ENCODE measurements at places on chromosomes 6 and 20.

- peak; percentile 35 for DNase-seq
Observed at GRCh38 chr20:41095110-41095969, 42.0 kb upstream of the PLCG1 start.

DNA sequence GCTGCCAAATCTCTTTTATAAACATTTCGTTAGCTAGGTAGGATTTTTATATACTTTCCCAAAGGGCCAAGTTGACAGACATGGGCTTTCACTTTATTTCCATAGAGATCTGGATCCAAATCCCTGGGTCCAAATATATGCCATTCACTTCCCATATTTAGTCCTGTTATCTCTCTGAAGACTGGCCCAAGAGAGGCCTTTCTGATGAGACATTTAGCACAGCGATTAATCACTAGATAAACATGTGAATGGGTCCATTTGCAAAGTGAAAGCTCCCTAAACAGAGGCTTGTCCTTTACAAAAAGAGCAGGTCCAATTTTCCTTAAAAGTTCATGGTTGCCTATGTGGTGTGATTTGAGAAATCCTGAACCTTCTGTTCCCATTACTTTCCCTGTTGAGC lies 132.6 kb downstream of the TRMT11 start:
- DNase-seq = no peak

GRCh38 chr20:22931653-22932608 lies 103.2 kb upstream of the SSTR4 start:
- no peak for DNase-seq

DNA sequence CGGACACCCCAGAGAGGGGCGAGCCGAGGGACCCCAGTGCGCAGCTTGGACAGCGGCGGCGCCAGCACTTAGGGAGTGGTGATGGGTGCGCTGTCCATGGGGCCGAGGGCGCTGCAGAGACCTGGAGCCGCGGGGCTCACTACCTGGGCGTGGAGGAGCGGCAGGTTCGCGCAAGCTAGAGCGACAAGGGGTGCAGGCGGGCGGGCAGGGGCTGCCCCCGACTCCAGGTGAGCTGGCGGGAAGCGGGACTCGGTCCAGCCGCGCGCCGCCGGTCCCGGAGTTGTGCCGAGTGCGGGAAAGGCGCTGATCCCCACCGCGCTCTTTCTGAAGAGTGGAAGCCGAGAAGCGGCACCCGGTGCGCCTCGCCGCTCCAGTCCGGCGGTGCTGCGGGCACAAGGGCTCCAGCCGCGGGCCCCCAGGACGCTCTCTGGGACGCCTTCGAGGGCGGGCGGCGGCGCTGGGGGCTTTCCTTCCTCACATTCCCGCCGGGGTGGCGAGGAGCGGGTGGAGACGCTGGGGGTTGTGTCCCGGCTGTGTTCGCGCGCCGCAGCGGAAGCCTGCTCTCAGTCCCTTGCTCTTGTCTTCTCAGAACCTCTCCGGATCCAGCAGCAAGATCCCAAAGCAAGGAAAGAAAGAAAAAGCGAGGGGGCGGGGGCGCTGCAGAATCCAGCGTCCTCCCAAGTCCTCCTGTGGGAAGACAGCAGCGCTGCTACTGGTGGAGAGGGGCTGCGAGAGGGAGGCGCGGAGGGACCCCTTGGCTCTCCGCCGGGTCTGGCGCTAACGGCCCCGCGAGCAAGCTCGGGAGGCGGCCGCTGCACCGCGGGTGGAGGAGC lies at the start of gene B3GAT2:
TSS of gene B3GAT2 (minus strand) at position 610 of the 833 bp plus-strand sequence. CDS start 631 bp downstream, outside the sequence.
- DNase-seq = no peak

- DNase-seq = no peak
Observed at GRCh38 chr6:152750694-152751093, at the start of gene VIP. Gene VIP, plus strand, starts transcription at chr6:152750797. Its CDS starts 1,381 bp downstream, at chr6:152752178.

GRCh38 chr20:47878601-47879027 lies 93.3 kb upstream of the SULF2 start:
- no peak for DNase-seq

- DNase-seq = no peak
Observed at GRCh38 chr6:6872459-6873344, 235.1 kb upstream of the RREB1 start.

GRCh38 chr6:166910601-166911000 lies 45.7 kb downstream of the RNASET2 start:
- no peak for DNase-seq

GRCh38 chr6:110095935-110096334 lies 83.5 kb downstream of the WASF1 start:
- no peak for DNase-seq

GRCh38 chr6:126372626-126373025 lies 32.7 kb downstream of the CENPW start:
- no peak for DNase-seq

GRCh38 chr6:33297406-33297955 lies 1.3 kb downstream of the RGL2 start:
- no peak for DNase-seq

DNA sequence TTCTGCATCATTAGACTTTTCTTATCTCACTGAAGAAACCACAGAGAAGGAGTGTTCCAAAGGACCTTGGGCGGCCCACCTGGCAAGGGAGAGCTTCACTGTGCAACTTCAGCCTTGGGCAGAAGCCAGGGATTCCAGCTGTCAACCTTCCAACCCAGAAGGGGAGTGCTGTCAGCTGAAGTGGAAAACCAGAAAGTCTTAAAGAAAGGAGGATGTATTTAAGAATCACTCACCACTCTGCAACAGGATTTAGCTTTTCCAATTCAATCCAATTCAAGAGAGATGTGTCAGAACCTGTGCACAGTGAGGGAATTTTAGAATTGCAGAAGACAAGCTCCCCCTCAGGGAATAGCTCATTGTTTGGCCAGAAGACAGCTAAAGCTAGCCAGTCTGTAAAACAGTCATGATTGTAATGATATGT lies 553.7 kb downstream of the CD83 start:
- no peak for DNase-seq

DNA sequence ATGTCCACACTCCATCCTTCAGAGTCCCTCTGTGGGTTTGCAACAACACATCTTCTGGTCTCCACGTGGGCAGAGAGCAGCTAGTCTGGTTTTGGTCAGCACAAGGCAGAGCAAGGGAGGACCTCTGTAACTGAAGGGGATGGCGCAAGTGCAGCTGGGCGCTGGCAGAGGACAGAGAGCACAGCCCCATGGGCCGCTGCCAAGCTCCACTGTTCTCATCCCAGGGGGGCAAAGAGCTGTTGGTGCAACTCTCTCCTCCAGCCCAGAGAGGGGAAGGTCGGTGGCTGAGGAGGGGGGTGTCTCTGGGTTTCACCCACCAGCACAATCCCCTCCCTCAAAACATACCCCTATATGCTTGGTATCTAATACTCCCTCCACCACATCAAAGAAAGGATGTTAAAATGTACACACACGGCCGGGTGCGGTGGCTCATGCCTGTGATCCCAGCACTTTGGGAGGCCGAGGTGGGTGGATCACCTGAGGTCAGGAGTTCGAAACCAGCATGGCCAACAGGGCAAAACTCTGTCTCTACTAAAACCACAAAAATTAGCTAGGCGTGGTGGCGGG lies 9.1 kb downstream of the ATP9A start:
- no peak for DNase-seq

DNA sequence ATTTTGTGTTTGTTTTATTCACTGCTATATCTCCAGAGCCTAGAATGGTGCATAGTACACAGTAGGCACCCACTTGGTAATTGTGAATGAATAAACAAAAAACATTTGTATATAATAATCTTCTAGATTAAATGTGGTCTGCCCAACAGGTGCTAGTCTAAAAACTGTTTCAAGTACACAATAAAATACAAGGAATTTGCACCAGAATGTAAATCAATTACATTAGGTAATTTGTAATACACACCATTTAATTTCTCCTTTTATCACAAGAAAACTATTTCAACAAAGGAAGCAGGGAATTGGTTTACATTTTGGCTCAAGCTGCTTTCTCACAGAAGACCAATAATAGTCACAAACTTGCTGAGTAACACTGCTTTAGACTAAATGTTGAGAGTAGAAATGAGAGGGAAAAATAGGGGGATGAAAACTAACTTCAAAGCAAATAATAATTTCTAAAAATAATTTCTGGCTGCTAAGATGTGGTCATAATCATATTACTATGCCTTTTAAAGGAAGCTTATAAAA lies 22.1 kb downstream of the RUNX2 start:
- DNase-seq = no peak

DNA sequence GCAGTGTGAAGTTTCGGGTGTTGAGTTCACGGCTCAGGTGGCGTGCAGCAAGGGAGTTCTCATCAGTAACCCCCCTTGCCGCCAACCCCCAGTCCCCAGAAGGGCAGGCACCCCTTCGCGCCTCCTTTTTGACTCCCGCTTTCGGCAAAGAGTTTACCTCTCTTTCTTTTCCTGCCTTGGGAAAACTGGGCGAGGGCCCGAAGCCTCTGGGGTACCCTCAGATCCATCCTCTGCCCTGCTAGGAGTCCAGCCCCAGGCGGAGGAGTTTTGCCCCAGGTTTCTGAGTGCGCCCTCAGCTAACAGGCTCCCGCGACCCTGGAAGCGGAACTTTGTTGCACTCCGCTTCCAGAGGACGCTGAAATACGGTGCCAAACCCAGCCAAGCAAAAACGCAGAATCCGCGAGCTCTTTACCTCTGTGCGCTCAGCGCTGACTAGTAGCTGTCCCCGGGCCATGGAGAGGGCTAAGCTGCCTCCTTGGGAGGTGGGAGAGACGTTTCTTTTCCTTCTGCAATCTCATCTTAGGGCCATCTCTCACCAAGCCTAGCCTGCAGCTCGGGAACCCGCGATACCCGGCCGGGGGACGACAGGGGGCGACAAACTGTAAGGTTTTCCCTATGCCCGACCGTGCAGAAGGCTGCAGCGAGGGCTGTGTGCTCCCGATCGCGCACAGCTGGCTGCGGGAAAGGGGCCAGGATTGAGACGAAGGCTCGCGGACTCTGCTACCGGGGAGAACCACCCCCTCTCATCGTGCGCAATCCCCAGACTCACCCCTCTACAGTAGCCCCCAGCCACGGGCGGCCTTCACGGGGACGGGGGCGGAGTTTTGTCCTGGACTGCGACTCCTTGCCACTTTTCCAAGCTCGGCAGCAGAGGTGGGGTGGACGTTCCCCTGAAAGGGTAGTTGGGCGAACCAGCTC lies 2.7 kb upstream of the PAX1 start:
- DNase-seq = no peak

DNA sequence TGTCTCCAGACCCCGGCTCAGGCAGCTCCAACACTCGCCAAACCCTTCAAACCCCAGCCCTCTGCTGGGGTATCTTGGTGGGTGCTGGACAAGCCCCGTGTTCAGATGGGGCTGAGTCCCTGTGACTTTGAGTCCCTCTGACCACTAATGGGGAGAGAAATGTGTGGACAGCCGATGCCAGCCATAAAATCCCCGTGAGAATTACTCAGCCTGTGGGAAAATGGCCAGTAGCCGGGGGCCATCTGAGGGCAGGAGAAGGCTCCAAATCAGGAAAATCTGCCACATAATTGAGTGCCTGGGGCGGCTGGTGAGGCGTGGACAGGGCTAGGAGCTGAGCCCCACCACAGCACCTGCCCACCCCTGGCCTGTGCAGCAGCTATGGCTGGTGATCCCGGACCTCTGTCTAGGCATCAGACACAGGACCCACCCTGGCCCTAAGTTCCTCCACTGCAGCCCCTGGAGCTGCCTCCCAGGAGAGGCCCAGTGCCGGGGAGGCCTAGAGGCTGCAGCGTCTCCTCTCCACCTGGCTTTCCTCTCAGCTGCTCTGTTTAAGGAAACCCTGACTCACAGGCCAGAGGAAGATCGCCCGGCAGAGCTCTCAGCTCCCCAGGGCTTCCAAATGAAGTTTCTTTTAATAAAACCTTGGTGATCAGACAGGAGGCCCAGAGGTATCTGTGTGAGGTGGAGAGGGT lies 53.7 kb upstream of the SLCO4A1 start:
- no peak for DNase-seq

DNA sequence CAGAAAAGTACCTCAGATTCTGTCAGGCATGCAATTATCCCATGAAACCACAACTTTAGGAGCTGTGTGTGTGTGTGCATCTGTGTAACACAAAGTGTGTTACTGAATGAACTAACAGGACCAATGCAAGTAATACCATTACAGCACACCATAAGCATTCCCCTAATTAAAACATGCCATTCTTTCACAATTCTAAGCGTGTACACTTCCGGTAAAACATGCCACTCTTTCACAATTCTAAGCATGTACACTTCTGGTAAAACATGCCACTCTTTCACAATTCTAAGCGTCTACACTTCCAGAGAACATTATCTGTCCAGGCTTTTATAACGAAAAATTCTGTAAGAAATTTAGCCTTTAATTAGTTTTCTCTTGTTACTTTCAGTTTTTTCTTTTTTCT lies 238.2 kb downstream of the GMDS start:
- DNase-seq = no peak

DNA sequence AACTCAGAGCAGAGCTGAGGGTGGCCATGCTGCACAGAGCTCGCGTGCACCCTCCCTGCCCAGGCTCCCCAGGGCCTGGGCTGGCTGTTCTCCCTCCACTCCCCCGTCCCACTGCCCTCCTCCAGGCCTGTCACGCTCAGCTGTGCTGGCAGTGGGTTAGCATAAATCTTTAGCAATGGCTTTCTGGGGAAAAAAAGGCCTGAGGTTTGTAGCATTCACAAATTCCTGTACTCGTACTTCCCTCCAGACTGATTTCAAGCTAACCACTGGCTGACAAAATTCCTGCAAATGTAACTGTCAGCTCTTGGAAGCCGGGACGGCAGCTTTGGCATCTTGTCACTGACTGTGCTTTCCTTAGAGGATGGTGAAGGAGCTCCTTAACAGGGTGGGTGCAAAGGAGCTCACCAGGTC lies 22.3 kb upstream of the SMOC2 start:
- no peak for DNase-seq

GRCh38 chr6:15781890-15782289 lies 119.1 kb upstream of the DTNBP1 start:
- DNase-seq = no peak

DNA sequence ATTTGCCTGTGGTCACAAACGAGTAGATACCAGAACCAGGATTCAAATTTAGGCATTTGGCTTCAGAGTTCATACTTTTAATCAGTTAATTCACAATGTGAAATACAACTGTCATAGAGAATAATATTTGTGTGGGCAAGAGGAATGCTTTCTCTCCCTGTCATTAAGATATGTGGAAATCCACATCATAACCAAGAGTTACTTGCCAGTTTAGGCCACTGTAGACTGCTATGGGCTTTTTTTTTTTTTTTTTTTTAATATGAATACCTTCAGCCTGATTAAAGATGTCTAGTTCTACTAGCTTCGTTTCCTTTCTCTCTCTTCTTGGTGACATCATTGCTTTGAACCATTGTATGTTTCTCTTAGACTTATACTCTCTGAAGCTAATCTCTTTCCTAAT lies 244.9 kb downstream of the ZFAND3 start:
- DNase-seq = no peak
